ENCODE measurements at places on chromosomes 7 and 10.

GRCh38 chr7:111091593-111092358 is 849 bp downstream of the LRRN3 start:
- no peak for DNase-seq

DNA sequence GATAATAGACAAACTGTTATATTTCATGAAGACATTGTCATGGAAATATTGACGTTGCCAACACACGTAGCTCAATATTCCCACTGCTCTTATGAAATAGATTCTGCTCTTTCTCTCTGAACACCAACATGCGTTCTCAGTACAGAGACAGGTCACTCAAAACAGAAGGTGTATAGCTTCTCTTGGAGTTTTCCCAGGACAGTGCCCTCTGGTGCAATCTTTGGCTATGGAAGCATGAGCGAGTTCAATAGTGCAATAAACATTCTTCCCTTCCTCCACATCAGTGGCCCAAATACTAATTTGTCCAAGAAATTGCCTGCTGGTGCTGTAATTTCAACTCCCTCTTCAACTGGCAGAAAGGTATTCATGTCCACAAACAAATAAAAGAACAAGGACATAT is 145.3 kb downstream of the MAGI2 start:
- DNase-seq, result no peak

DNA sequence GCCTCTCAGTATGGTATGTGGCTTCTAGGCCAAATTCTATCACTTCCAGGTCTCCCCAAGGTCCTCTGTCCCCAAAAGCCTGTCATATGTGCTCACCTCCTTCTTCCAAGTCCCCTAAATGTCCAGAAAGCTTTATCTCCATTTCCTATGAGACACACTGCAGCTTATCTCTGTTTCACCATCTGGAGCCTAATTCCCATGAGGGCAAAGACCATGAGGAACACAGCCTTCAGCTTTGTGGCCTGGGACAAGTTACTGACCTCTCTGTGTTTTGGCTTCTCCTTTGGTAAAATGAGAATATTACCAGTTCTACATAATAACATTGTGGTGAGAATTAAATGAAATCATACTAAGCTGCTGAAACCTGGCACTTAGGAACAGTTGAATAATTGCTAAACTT is 19.2 kb downstream of the ST8SIA6 start:
- no peak for DNase-seq

DNA sequence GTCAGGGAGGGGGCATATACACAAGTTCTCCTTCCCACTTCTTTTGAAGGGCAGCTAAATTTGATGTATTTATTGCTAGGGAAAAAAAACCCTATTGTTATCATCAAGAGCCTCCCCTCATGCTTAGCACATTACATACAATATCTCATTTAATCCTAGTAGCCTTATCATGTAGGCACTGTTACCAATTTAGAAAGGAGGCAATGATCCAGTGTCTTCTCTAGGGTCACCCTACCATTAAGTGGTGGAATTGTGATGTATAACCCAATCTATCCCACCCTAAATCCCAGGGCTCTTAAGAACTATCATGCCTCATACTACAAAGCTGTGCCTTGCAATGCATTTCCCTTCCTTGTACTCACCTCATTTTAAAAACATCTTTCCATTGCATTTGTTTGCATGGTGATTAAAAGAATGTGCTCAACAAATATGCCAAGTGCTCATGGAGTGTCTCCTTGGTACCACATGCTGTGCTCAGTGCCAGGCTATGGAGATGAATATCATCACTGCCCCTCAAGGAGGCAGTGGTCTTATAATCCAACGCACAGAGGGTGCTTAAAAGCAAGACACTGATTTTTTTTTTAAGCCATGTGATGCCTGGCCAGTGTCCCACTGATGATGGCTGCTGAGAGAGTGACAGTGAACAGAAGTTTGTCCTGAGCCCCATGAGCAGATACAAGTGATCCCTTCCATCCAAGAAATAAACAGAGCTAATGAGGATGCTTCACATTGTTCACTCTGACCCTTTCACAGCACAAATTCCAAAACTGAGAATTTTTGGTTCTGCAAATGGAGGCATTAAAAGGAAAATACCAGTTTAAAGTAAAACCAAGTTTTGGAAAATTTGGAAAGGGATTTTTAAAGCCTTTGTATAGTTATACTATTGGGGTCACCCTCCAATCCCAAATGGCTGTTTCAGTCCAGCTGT is 98.2 kb downstream of the SORBS1 start:
- DNase-seq, result no peak

DNA sequence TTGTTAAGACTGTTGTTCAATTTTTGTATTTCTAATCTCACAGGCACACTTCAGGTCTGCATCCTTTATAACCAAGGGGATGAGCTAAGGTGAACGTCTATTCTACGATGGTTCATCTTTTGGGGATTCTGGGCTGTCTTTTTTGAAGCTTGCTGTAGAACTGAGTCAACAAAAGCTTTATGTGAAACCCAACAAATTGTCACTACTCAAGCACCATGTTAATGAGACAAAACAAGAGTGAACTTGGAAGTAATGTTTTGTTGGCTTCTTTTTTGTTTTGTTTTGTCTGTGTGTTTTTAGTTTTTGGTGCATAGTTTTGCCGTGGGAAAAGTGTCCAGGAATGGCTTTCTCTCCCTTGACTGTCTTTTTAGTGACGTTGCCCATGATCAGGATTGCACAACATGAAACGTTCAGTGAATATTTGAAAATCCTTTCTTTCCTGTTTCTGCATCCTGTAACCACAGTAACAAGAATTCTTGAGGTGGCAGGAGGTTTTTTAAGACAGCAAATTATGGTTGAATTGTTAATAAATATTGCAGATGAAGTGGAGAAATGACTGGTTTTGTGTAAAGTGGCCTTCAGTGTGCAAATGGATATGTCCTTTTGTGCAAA is 65.6 kb downstream of the WIPF3 start:
- no peak for DNase-seq

Measured in stimulated activated CD4-positive, alpha-beta T cell treated with anti-CD3 and anti-CD28 coated beads, Interleukin-12 subunit alpha, Interleukin-12 subunit beta, amount 100 ng/mL, for 24 hours (primary cell).